Activated CD4-positive, alpha-beta memory T cell treated with anti-CD3 and anti-CD28 coated beads for 36 hours (primary cell): ENCODE measurements at places on chromosomes 4 and X. TPM values are rescaled to one million over a fixed set of nuclear protein-coding genes. Genes with fewer than 3 reads are reported as not detected.

The CXorf49 gene
- total RNA-seq = not detected

The LRRC66 gene
- total RNA-seq = 0.19 TPM

The ABCG2 gene
- 0.75 TPM for total RNA-seq

The CLCN4 gene
- total RNA-seq = not detected

The COL25A1 gene
- not detected for total RNA-seq

- no peak overlapping the region for H3K27ac ChIP-seq
- H3K4me1 ChIP-seq = no peaks in the 10 kb centered on the region
- H3K36me3 ChIP-seq = no peaks in the 10 kb centered on the region
- no peaks in the 10 kb centered on the region for H3K27me3 ChIP-seq
- DNase-seq = no peak
- H3K4me3 ChIP-seq = no peak overlapping the region
Measured at GRCh38 chrX:23118890-23119527, 119.2 kb downstream of the DDX53 start.

DNA sequence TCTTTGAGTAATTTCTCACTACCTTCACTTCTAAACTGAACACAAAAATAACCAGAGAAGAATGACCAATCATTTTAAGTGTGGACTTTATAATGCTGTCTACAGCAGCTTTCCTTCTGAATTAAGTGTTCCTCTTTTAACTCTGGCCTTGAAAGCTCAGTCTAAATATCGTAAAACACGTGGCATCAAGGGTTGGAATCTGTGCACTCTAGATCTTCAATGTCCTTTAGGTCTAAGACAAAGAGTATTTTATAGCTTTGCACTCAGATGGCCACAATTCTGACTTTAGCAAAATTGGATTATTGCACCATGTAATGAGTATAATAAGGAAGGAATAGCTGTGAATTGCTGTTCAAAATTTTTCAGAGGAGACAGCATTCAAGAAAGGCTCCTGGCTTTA, 197.1 kb upstream of the UGT8 start:
- H3K27me3 ChIP-seq = peaks cover 7% of the 10 kb centered on the region
- H3K36me3 ChIP-seq = peaks cover 1% of the 10 kb centered on the region
- no peak for DNase-seq
- H3K4me1 ChIP-seq = peaks cover 8% of the 10 kb centered on the region

DNA sequence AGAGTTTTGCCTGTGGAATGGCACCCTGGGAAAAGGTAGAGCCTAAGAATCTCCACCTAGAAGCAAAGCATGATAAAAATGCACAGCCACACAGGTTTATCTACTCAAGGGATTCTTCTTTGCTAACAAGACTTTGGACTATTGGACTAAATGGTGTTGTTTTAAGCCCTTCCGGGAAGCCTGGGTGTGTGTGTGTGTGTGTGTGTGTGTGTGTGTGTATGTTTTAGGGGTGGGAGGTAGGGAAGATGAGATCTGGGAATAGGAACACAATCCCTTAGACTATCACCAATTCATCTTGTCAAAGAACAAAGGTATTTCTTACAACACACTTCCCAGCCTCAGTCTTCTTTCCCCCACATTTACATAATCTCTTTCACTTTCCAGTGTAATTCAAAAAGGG, 327.5 kb upstream of the FGF16 start:
- H3K27me3 ChIP-seq = no peaks in the 10 kb centered on the region
- H3K4me1 ChIP-seq = no peaks in the 10 kb centered on the region
- no peak overlapping the region for H3K4me3 ChIP-seq
- no peak for DNase-seq

DNA sequence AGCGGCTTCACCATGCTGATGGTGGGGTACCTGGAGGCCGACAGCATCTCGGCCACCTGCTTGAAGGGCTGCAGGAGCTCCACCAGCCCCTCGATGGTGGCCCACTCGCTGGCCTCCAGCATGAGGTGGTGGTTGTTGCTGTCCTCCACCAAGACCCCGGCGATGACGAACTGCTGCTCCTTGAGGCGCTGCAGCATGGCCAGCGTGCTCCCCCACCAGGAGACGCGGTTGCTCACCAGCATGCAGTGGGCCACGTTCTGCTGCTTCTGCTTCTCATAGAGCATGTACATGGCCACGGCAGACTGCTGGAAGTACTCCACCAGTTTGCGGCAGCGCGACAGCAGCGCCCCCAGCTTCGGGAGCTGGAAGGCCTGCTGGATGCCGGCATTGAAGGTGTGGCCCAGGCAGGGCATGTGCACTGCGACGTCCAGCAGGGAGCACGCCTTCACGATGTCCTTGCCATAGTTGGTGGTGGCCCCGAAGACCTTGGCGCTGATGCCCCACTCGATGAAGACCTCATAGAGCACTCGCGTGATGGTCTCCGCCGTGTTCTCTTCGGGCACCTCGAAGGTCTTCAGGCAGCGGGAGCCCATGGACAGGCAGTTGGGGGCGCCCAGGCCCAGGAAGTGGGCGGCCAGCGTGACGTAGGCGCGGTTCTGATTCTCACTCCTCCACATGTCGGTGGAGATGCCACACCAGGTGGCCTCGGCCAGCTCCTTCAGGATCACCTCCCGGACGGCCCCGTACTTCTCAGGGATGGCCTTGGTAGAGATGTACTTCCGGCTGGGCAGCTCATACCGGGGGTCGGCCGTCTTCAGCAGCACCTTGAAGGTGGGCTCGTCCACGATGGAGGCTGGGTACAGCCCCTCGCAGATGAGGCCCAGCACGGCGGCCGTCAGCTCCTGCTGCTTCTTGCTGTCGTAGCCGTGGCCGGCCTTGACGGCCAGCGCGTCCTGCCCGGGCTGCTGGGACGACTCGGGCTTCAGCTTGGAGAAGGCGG, 11.0 kb downstream of the DHRSX start:
- H3K4me3 ChIP-seq = no peak overlapping the region
- peaks cover 33% of the 10 kb centered on the region for H3K36me3 ChIP-seq
- peaks cover 2% of the 10 kb centered on the region for H3K4me1 ChIP-seq
- H3K27me3 ChIP-seq = no peaks in the 10 kb centered on the region
- H3K27ac ChIP-seq = no peak overlapping the region

GRCh38 chr4:123383566-123383965, 13.0 kb upstream of the SPRY1 start:
- no peak overlapping the region for H3K4me3 ChIP-seq
- no peak for DNase-seq
- H3K36me3 ChIP-seq = no peaks in the 10 kb centered on the region
- H3K27ac ChIP-seq = no peak overlapping the region

DNA sequence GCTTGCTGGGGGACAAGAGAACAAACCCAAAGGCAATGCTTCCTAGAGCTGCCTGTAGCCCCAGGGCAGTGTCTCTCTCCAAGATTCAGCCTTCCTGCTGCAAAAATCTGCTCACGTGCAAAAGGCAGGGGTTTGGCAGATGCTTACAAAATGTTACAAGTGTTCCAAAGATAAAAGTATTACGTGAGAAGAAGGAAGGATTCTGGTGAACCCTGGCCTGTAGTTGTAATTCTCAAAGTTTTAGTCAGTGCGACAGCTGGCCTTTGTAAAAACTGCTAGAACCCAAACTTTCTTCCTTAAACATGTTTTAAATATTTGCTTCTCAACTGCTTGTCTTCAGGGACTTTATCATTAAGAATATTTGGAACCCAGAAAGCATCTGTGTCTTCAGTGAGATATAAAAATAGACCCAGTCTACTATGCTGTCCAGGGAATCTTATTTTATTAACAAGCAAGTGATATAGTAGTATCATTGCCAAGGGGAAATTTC, 232.3 kb downstream of the FRMPD4 start:
- H3K27ac ChIP-seq = no peak overlapping the region
- H3K27me3 ChIP-seq = no peaks in the 10 kb centered on the region
- H3K4me3 ChIP-seq = no peak overlapping the region
- no peak for DNase-seq
- no peaks in the 10 kb centered on the region for H3K36me3 ChIP-seq
- H3K4me1 ChIP-seq = no peaks in the 10 kb centered on the region

- H3K4me1 ChIP-seq = no peaks in the 10 kb centered on the region
- DNase-seq = no peak
- H3K27me3 ChIP-seq = peaks cover 7% of the 10 kb centered on the region
- no peak overlapping the region for H3K4me3 ChIP-seq
- no peaks in the 10 kb centered on the region for H3K36me3 ChIP-seq
Measured at GRCh38 chr4:139791681-139792080, 126.1 kb downstream of the MGST2 start.

- peaks cover 7% of the 10 kb centered on the region for H3K36me3 ChIP-seq
- peaks cover 40% of the 10 kb centered on the region for H3K27me3 ChIP-seq
- no peak within 1 kb of the TSS for H3K27ac ChIP-seq
- DNase-seq = peak; percentile 30
- peaks cover 13% of the 10 kb centered on the region for H3K4me1 ChIP-seq
Measured at GRCh38 chr4:139279760-139280620, at the start of gene MGARP. MGARP (minus strand) TSS chr4:139280225; CDS start chr4:139280158, 67 bp downstream.

DNA sequence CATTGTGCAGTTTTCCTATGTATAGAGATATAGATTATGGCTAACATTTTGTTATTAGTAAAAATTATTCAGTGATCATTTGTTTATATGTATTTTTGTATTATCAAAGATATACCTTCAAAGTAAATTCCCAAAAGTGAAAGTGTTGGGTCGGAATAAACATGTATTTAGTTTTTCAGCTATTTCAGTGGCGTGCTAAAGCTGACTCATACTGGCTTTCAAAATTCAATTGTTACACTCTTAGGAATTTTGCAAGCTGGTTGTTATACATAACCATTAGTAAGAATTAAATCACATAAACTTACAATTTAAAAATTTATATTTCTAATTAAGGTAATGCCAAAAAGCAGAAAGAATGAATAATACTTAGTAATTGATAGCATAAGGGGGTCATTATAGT, 288.4 kb upstream of the NRK start:
- H3K27ac ChIP-seq = no peak overlapping the region
- H3K4me1 ChIP-seq = no peaks in the 10 kb centered on the region
- H3K36me3 ChIP-seq = no peaks in the 10 kb centered on the region
- DNase-seq = no peak
- no peak overlapping the region for H3K4me3 ChIP-seq

GRCh38 chr4:1033840-1034551, 22.6 kb downstream of the FGFRL1 start:
- no peak overlapping the region for H3K4me3 ChIP-seq
- H3K36me3 ChIP-seq = no peaks in the 10 kb centered on the region
- H3K4me1 ChIP-seq = no peaks in the 10 kb centered on the region
- H3K27me3 ChIP-seq = no peaks in the 10 kb centered on the region
- H3K27ac ChIP-seq = no peak overlapping the region

- H3K36me3 ChIP-seq = no peaks in the 10 kb centered on the region
- H3K27me3 ChIP-seq = peaks cover 11% of the 10 kb centered on the region
- no peak overlapping the region for H3K27ac ChIP-seq
- no peak overlapping the region for H3K4me3 ChIP-seq
- H3K4me1 ChIP-seq = peaks cover 7% of the 10 kb centered on the region
Measured at GRCh38 chr4:140858897-140859296, 102.7 kb upstream of the TBC1D9 start.

DNA sequence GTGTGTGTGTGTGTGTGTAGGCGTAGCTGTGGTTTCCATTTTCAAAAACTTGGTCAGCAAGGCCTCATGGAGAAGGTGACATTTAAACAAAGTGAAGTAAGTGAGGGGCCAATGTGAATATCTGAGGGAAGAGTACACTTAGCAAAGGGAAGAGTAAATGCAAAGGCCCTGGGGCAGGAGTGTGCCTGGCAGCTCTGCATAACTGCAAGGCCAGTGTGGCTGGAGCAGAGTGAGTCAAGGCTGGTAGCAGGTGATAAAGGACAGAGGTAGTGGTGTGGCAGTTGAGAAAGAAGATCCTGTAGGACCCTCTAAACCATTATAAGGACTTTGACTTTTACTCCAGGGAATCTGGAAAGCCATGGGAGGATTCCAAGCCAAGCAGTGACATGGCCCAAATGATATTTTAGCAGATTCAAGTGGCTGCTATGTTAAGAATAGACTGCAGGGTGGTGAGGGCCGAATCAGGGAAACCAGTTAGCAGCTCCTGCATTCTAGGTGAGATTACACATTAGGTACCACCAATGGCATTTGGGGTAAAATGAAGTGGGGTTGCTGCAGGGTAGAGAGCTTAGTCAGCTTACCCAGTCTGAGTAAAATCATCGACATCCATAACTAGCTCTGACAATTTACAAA, 5.9 kb upstream of the TBC1D1 start:
- peaks cover 6% of the 10 kb centered on the region for H3K4me1 ChIP-seq
- H3K27ac ChIP-seq = no peak overlapping the region
- no peak overlapping the region for H3K4me3 ChIP-seq
- no peaks in the 10 kb centered on the region for H3K36me3 ChIP-seq
- no peak for DNase-seq

GRCh38 chrX:140342410-140342809, 162.5 kb downstream of the SOX3 start:
- H3K4me1 ChIP-seq = no peaks in the 10 kb centered on the region
- no peak for DNase-seq
- no peaks in the 10 kb centered on the region for H3K36me3 ChIP-seq

GRCh38 chr4:150056569-150056968, 21.7 kb upstream of the DCLK2 start:
- H3K36me3 ChIP-seq = no peaks in the 10 kb centered on the region
- H3K4me3 ChIP-seq = no peak overlapping the region
- no peak for DNase-seq
- H3K4me1 ChIP-seq = no peaks in the 10 kb centered on the region
- peaks cover 3% of the 10 kb centered on the region for H3K27me3 ChIP-seq
